ENCODE measurements at places on chromosomes 7 and 10.

- DNase-seq, result no peak
Observed at GRCh38 chr7:102284399-102284798, 2.3 kb upstream of the SH2B2 start.

GRCh38 chr10:639751-640672 is 49.5 kb downstream of the DIP2C start:
- no peak for DNase-seq

DNA sequence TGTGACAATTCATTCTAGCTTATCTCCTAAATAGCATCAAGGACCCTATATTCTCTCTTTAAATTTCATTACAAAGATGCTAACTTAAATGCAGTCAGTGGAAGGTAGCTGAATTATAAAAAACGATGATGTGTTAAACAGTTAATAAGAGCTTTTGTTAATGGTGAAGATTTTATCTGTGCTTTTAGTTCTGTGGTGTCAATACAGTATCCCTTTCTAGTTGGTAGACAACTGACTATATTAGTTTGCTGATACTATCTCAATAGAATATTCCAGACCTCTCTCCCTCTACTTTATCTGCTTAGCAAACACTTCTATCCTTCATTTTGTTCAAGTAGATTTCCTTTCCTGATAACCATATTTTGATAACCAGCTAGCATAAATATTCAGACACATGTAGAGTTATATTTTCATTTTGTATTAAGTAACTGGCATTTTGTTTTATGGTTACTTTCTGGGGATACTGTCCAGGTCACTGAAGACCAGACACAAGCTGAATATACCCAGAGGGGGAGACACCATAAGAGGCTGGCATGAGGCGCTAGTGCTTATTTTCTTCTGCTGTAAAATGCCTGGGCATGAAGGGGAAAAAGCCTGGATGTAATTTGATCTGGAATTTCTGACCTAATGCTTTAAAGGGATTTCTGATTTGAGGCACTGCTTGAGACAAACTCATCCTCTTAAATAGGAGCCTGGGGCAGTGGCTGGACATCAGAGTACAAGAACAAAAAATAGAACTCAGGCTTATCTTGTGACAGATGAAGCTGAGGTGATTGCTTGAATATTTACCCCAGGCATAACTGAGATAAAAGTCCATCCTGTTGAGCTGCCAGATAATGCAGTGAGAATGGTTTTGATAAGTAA is 197.5 kb downstream of the MALRD1 start:
- peak; percentile 16 for DNase-seq

DNA sequence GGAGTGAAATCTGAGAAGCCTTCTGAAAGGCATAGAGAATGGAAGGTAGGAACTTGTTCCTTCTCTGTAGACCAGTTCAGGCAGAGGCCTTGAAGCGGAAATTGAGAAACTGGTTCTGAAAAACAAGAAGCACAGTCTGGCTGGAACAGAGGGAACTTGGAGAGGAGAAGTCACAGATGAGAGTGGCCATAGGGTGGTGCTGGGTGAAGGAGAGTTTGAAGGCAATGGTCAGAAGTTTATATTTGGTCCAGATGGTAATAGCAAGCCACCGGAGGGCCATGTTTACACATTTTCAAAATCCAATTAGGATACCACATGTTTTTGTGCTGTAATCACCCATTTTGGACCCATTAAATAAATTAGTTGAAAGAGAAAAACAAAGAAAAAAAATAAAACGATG is 692.5 kb downstream of the INHBA start:
- DNase-seq, result no peak

DNA sequence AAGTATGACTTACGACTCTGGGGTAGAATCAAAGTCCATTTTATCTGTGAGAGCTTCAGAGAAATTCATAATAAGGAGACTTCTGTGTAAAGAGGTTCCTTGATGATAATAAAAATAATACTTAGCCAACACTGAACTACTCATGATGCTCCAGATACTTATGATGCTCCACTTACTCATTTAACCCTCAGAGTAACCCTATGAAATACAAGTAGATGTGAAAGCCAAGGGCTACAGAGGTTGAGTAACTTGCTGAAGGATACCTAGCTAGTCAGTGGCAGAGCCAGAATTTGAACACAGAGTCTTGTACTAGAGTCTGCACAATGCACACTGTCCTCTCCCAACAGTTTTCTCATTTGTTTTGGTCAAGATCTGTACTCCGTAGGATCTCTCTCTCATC is 89.5 kb downstream of the HECW1 start:
- DNase-seq, result peak; percentile 61

- DNase-seq, result no peak
Observed at GRCh38 chr10:88620441-88620840, 33.9 kb downstream of the LIPJ start.

DNA sequence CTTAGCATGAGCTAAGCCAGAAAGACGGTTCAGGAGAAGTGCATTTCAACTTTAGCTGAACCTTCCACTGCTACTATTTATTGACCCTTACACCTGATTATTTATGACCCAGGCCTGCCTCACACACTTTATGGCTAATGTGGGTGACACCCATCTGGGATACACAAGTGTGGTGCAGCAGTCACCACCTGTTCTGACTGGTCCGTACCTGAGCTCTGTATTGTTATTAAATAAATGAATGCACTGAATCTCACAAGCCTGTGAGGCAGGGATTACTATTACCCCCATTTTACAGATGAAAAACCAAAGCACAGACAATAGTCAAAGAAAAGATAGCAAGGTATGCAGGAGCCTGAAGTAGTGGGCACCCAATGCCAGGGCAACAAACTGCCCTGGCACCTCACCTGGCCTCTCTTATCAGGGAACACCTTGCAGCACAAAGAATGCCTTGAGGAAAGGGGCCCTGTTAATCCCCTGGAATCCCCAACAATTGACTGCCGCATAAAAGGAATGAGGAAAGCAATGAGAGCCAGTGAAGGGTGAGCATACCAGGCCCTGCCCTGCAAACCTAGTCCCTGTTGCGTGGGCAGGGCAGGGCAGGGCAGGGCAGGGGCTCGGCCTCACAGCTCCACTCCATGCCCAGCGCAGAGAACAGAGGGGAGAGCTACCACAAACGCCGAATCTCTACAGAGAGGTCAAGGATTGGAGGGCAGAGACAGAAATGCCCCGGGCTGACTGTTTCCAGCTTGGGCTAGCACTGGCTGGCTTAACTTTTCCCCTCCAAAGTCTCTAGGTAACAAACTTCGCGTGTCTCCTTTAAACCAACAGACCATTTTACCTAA is 1.3 kb downstream of the ANXA11 start:
- DNase-seq, result peak; percentile 36

DNA sequence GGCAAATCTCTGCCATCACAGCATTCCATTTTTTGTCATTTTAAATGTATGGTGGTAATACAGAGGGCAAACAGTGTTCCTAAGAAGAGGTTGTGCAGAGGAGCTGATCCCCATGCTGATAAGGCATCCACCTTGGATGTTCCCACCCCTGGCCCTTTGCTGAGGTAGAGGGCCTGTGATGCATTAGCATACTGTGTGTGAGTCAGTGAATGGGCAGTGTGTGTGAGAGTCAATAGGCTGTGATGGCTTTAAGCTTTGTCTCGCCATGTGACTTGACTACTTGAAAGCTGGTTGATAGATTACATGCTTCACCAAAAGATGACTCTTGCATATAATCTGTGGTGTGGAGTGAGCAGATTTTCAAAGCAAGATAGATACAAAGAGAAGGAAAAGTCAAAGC is 81.3 kb downstream of the INSYN2A start:
- no peak for DNase-seq

DNA sequence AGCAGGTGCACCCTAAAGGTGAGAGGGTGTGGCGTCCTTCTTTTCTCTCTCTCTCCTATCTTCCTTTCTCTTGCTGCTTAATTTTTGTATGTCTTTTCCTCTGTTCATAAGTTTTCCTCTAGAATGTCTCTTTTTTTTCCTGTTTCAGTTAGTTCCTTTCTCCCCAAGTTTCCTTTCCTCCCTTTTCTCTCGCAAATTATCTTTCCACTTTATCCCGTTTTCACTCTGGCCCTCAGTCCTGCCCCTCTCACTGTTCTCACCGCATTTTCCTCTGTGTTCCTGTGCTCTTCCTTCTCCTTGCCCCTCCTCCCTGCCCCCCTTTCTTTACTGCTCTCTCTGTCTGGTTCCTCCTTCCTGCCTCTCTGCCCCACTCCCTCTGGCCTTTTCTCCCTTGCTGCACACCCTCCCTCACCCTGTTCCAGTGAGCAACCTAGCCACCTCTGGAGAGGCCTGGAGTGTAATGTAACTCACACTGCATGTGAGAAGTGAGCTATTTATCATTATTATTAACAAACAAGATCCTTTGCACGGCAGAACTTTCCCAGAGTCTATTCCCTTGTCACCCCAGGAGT is 158.5 kb downstream of the C10orf105 start:
- no peak for DNase-seq

DNA sequence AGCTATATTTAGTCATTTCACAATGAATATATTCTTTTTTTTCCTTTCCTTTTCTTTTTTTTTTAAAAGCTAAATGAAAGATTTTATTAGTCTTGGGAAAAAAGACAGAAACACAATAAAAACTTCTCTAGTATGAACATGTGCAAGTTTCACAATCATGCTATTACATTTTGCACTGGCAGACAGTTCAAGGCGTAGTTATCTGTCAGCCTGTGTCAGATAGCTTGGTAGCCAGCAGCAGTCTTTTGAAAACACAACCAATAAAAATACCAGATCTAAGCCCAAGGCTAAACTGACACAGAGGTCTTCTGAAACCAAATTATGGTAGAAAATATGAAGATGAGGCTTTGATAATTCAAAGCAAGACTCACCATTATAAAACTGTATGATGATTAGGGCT is 205.8 kb upstream of the TEX47 start:
- no peak for DNase-seq

DNA sequence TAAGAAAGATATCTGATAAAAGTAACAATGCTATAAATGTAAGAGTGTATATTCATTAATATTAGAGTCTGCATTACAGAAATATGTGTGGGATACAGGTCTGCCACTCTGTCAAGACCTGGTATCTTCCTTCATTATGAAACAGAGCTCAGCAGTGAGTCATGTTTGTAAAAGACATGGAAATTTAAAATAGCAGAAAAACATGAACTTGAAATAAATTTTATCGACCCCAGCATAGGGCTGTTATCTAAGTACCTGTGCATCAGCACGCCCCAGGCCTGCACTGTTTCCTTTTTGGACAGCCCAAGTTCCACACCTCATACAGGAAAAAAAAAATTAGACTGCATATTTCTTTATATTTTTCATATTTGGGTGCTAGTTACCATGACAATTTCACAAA is 58.0 kb upstream of the ZPBP start:
- no peak for DNase-seq

DNA sequence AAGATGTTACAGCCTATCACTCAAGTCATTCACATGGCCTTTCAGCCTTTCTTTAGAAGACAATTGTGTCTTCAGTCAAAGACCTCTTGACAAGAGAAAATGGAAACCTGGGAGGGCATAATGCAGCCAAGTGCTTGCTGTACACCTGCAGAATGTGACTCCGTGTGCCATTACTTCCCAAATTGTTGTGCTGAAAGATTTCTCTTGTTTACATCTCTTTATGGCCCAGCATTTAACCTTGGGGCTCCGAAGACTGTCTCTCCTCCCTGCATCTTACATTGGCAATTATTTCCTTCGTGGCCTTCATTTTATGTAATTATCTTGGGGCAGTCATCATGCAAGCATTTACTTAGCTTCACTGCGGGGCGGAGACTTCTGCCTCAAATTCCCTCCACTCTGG is 287.0 kb downstream of the TCF7L2 start:
- no peak for DNase-seq

- peak; percentile 38 for DNase-seq
Observed at GRCh38 chr10:121914661-121915060, 13.2 kb downstream of the ATE1 start.

GRCh38 chr7:117154721-117155120 is 168.1 kb downstream of the WNT2 start:
- no peak for DNase-seq

DNA sequence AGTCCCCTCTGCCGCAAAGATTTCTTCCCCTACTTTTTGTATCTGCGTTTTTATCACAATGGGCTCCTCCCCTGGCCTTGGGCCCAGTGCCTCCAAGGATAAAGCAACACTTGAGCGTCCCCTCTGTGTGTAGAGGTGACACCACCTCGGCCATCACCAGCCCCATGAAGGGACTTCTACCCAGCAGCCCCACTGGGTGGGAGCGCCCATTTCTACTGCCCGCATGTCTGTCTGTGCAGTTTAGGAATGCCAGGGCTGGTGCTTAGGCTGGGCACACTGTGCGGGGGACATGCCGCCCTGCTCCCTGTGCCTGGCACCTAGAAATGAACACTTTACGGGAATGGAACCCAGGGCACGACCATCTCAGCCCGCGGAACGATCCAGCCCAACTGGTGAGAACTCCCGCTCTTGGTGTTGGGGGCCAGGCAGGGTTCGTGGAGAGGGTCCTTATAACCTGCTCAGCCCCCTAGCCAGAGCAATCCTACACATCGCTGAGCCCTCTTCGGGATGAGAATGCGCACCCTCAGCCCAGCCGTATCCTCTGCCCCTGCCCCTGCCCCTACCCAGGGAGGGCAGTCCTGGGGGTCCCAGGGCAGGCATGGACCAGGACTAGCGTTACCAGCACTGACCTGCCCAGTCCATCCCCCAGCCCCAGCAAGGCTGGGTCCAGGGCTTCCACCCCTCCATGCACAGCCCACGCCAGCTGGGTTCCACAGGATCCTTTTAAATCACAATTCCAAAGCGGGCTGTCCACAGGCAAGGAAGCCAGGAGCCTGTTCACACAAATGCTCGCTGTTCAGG is 12.8 kb downstream of the CRYGN start:
- no peak for DNase-seq

- peak; percentile 42 for DNase-seq
Observed at GRCh38 chr7:95527033-95527775, 41.5 kb downstream of the ASB4 start.

DNA sequence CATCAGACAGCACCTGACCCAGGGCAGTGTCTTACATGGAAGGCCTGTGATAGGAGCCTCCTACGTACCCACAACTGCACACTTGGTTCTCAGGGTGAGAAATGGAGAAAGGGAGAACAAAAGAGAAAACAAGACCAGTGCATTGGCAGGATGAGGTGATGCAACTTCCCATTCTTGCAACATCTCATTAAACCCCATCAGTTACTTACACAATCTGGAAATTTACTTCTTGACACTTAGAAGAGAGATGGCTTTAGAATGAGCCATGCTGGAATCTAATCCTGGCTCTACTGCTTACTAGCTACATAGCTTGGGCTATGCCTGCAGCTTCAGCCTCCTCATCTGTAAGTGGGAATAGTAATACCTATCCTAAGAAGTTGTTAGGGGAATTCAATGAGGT is 391.7 kb downstream of the KCNMA1 start:
- peak; percentile 71 for DNase-seq
